Muscle of arm (tissue), 14 donors: ENCODE measurements at places on chromosomes 6 and 20. TPM values are rescaled to one million over a fixed set of nuclear protein-coding genes. Genes with fewer than 3 reads are reported as not detected.

The ENPP4 gene
- 48.1 TPM for polyA plus RNA-seq

GRCh38 chr20:62653951-62654685, 11.8 kb downstream of the SLCO4A1 start:
- no peak for DNase-seq

The POU5F1 gene
- polyA plus RNA-seq, result 0.41 TPM

GRCh38 chr20:22303523-22303922, 280.8 kb downstream of the FOXA2 start:
- DNase-seq, result no peak

GRCh38 chr6:13831615-13832014, 17.3 kb upstream of the MCUR1 start:
- no peak for DNase-seq

DNA sequence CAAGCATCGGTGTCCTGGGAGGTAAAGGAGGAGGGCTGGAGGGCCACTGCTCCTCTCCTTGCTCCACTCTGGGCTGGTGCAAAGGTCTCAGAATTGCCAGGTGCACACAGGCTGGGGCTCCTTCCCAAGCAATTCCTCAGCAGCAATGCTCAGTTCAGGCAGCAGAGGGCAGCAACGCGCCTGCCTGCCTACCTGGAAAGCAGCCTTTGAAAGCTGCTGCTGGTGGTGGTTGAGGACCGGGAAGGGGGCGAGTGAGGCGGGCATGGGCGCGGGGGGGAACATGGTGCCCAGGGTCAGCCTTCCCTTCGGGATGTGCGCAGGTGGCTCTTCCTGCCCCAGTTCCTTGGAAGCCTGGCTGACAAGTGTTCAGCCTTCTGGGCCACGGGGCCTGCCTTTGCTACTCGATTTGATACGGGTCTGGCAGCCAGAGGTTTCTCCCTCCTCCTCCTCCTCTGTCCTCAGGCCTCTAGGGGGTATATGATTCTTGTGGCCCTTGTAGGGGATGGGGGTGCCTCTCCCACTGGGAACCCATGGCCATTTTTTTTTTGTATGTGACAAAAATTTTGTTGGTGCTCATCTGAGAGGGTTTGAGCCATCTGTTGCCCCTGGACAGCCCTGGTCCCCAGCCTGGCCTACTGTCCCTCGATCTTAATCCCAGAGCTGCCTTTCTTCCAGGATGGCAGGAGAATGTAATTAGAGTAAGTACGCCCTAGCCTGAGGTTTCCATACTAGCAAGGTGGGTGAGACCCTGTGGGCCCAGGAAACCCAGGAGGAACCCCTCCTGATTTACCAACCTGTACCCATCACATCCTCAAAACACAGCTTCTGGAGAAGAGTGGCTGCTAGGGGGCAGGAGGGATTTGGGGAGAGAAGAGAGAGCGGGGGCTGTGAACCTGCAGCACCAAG, 20.1 kb downstream of the MRPS18A start:
- DNase-seq, result peak; percentile 81

The CST3 gene
- 79.1 TPM for polyA plus RNA-seq

- peak; percentile 60 for DNase-seq
These were observed 50.0 kb upstream of the SCGN start for GRCh38 chr6:25601800-25602673.

DNA sequence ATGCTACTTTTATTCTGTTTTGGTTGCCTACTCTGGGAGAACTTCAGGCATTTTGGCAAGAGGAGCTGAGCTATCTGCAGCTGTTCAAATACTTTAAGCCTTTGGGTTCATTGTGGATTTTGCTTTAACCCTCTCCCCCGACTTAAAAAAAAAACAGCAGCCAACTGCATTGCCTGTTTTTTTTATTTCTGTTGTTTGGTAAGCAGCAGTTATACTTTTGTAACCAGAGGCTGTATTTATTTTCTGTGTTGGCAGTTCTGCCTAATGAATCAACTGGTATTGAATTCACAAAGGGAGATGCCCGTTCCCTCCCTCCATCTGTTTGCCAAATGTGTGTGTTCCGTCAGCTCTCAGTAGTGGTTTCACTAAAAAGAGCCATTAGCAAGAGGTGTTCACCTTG, 484.0 kb downstream of the UTRN start:
- DNase-seq, result peak; percentile 21

DNA sequence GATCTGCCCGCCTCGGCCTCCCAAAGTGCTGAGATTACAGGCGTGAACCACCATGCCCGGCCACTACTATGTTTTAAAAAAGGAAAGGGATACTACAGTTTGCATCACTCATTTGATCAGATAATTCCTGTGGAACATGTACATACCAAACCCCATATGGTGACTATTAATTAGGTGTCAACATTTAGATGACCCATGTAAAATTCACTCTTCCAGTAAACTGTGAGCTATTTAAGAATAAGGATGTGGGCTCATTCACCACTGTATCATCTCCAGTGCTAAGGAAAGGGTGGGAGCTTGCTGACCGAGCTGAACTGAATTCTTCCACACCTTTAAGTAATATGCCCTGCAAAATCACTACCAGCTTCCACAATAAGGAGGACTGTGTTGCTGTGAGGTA, 127.5 kb downstream of the BTBD9 start:
- DNase-seq, result no peak

DNA sequence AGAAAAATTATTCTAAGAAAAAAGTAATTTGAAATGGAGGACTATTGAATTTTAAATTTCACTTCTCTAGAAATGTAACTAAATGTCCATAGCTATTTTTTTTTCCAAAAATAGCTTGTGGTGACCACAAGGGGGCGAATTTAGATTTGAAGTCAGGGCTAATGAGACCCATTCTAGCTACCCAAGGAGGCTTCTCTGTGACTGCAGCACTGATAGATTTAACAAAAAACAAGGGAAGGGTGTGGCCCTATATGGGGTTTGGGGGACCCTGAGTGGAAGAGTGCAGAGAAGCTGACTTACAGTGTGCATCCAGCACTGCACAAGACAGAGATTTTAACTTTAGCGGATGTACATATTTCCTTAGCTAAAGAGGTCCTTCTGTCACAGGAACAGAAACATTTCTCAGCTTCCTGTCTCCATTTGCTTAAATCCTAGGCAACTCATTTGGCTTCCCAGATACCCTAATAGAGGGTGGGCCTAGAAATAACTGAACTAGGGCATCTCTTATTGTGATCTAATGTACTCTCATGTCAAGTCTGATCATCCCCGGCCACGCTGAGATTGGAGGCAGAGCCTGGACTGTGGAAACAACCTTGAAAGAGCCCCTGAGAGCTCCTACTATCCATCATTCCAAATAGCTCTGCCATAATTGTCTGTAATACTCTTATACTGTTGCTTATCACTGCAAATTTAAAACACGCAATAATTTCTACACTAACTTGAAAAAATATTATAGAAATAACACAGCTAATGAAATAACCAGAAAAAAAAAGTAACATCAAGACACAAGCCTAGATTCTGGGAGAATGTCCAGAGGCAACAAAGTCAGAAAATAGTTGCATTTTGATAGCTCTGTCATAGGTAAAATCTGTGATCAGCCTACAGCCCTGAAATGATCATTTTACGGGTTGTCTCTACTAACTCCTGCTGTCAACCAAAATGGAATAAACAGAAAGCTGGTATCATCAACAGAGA, 93.6 kb downstream of the SNAP91 start:
- peak; percentile 10 for DNase-seq

- DNase-seq, result no peak
These were observed 151.9 kb upstream of the COL21A1 start for GRCh38 chr6:56399250-56399671.

- DNase-seq, result no peak
These were observed 83.6 kb downstream of the SCAND1 start for GRCh38 chr20:35870541-35871258.

The GSTA1 gene
- 75.7 TPM for polyA plus RNA-seq

The BHLHE23 gene
- polyA plus RNA-seq, result not detected

The CDH4 gene
- 1.0 TPM for polyA plus RNA-seq

The OXT gene
- polyA plus RNA-seq, result 0.37 TPM

- DNase-seq, result no peak
These were observed 1019.3 kb upstream of the ADGRB3 start for GRCh38 chr6:67615796-67616195.
